Ureter (tissue), 1 donor: ENCODE measurements at places on chromosomes 1 and 21. TPM values are rescaled to one million over a fixed set of nuclear protein-coding genes. Genes with fewer than 3 reads are reported as not detected.

Gene CELF3
- not detected for total RNA-seq

Gene ADAMTS4
- total RNA-seq, result 42.6 TPM

DNA sequence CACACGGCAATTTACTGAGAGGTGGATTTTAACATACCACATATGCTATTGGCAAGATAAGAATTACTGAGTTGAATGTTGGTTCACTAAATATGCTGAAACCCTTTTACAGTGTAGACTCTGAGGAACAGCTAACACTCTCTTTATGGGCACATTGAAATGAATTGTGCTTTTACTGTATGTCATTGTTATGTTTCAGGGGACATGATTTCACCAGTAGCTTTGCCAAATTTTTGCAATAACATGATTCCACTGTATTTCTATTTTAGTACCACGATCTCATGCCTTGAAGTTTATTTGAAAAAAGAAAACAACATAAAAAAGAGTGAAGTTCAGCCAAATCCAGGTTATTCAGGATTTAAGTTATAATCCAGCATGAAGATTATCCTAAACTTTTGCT is 188.5 kb downstream of the HLX start:
- DNase-seq, result no peak

DNA sequence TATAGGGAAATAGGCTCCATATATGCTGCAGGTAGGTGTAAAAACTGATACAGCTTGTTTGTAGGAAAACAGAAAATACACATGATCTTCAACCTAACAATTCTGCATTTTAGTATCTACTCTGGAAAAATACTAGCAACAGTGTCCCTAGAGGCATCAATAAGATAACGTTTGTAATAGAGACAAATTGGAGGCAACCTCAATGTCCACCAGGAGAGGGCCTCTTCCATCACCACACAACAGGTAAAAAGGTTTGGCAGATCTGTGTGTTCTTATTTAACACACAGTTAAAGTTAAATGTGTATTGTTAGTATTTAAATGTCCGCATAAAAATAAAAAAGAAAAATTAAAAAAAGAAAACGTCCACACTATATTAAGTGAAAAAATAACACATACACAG is 5.4 kb downstream of the EIF2D start:
- DNase-seq, result no peak

- DNase-seq, result no peak
These were observed 82.3 kb upstream of the TIAM1 start for GRCh38 chr21:31426235-31426797.

GRCh38 chr1:88847643-88848042 is 43.7 kb downstream of the GTF2B start:
- no peak for DNase-seq

Gene SLC6A9
- 38.3 TPM for total RNA-seq

GRCh38 chr1:231207437-231207836 is 33.6 kb upstream of the GNPAT start:
- no peak for DNase-seq

DNA sequence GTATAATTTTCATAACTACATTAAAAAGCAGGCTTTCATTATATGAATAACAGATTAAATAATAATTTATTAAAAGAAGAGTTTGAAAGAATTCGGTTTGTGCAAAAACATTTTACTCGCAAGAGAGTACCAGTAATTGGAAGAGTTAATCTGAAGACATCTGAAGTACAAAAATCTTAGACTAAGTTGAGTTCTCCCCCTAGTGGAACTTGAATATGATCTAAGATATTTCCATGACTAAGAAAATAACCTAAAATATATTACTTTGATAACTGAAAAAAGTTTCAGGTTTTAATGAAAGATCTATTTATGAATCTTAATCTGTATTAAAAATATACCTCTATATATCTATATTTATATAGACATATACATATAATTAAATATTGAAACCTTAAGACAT is 112.5 kb upstream of the GFI1 start:
- DNase-seq, result no peak

DNA sequence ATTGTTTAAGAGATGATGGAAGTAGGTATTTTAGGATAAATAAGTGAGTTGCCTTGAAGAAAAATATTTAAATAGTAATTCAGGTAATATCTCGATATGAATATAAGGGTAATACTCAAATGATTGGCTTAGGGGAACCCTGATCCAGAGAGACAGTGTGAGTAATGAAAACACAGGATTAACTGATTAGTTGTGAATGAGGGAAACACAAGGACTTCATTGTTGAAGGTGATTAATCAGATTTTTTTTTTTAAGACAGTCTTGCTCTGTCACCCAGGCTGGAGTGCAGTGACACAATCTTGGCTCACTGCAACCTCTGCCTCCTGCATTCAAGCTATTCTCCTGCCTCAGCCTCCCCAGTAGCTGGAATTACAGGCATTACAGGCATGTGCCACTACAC is 12.7 kb downstream of the SLC25A33 start:
- DNase-seq, result no peak

- DNase-seq, result no peak
These were observed 24.0 kb downstream of the AGRN start for GRCh38 chr1:1043921-1044320.

- no peak for DNase-seq
These were observed 40.0 kb downstream of the MEF2D start for GRCh38 chr1:156460525-156460924.

- no peak for DNase-seq
These were observed 23.7 kb upstream of the SRRM1 start for GRCh38 chr1:24619376-24619775.

Gene FMO5
- 8.4 TPM for total RNA-seq

DNA sequence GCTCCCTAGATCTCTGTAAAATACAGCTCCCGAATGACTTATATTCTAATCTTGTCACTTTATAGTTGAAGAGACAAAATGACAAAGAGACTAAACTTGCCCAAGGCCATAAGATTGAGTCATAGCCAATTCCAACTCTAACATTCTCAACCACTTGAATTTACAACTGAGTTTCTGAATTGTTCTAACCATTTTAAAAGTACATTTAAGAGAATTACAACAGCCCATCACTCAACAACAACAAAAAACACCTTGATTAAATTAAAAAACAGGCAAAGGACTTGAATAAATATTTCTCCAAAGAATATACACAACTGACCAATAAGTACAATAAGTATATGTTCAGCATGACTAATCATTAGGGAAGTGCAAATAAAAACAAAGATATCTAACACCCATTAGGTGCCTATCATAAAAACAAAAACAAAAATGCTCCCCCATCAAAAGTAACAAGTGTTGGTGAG is 8.7 kb upstream of the ADCY10 start:
- no peak for DNase-seq

DNA sequence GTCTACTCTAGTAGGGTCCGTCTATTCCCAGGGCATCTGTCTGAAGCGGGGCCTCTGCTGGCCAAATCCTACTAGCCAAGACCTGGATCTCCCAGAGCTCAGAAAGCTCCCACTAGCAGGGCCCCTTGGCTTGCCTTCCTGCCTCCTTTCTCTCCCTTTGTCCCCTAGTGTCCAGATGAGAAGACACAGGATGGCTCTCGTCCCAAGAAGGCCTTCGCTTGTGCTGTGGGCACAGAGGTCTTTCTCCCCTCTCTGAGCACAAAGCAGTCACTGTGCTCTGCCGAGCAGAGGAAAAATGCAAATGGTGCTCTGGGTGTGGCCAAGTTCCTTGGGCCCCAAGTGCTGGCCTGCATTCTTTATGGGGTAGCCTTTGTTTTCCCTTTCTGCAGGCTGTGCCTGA is 13.0 kb upstream of the GPR137B start:
- DNase-seq, result no peak

DNA sequence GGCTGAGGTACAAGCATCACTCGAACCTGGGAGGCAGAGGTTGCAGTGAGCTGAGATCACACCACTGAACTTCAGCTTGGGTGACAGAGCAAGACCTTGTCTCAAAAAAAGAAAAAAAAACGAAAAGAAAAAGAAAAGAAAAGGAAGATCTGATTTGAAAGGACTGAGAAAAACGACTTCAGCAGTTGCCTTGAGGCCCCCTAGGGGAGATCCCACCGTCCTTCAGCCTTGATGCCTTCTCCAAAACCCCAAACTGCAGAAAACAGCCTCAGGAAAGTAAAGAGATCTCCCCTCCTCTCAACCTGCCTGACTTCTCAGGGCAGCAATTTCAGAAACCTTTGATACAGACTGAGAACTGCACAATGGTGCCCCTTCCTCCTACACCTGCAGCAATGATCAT is 50.9 kb upstream of the BCAR3 start:
- DNase-seq, result no peak

Gene ATP6V1G3
- not detected for total RNA-seq

DNA sequence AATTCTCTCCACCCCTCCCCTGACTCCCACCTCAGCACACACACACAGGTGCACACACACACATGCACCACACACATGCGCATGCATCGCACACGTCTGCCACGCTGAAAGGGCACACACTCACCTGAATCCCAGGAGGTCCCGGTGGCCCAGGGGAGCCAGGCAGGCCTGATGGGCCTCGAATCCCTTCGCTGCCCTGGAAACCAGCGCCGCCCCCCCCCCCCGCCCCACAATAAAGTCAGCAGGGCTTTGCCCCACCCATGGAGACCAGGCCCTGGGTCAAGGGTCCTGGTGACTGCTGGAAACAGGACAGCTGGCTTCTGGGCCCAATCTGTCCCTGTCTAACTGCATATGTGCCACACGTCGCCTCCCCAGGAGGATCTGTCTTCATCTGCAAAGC is 17.8 kb upstream of the PEF1 start:
- DNase-seq, result no peak

- DNase-seq, result no peak
These were observed 32.5 kb downstream of the KCNH1 start for GRCh38 chr1:211101481-211101880.

- no peak for DNase-seq
These were observed 380 bp downstream of the COL18A1 start for GRCh38 chr21:45405271-45405818.

Gene ZNF281
- 10.8 TPM for total RNA-seq

- no peak for DNase-seq
These were observed 3.8 kb downstream of the PTAFR start for GRCh38 chr1:28172713-28173150.

GRCh38 chr1:59692591-59692990 is 122.2 kb upstream of the HOOK1 start:
- DNase-seq, result no peak

DNA sequence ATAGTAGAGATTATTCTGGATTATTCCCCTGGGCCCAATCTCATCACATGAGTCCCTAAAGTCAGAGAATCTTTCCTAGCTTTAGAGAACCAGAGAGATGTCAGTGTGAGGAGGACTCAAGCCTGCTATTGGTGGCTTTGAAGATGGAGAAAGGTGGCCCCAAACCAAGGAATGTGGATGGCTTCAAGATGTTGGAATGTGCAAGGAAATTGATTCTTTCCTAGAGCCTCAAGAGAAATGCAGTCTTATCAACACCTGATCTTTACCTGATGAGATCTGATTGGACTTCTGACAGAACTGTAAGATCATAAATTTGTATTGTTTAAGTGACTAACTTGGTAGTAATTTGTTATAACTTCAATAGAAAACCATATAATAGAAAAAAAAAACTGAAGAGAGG is 51.0 kb downstream of the NME7 start:
- no peak for DNase-seq

- DNase-seq, result no peak
These were observed 243 bp downstream of the C1orf21 start for GRCh38 chr1:184387069-184387475.

Gene HSF2BP
- 2.0 TPM for total RNA-seq

GRCh38 chr21:42581336-42581992 is 67.8 kb downstream of the SLC37A1 start:
- no peak for DNase-seq

- DNase-seq, result no peak
These were observed 5.9 kb upstream of the CHAF1B start for GRCh38 chr21:36379251-36379650.

Gene TAL1
- total RNA-seq, result 3.2 TPM

GRCh38 chr1:205298191-205298994 is 23.2 kb downstream of the NUAK2 start:
- no peak for DNase-seq

Gene ERVH48-1
- not detected for total RNA-seq

Gene GNAT2
- total RNA-seq, result not detected

GRCh38 chr1:197092491-197093023 is 25.5 kb upstream of the F13B start:
- no peak for DNase-seq

Gene THEMIS2
- 10.7 TPM for total RNA-seq

- no peak for DNase-seq
These were observed 28.5 kb upstream of the PKP1 start for GRCh38 chr1:201254625-201255478.

DNA sequence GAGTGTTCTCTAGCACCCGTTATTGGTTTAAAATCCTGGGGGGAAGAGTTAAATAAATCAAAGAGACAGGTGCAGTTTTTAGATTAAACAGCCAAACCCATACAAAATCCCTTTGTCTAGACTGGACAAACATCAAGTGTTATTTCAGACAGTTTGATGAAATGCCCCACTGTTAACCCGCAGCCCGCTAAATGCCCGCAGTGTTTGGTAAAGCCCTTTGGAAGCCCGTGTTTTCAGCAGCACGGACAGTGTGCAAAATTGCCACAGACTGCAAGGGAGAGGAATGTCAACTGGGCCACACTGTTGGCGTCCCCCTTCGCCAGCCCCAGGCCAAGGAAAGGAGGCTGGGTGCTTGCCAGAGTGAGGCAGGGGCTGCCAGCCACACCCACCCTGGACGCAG is 26.6 kb downstream of the AJAP1 start:
- DNase-seq, result no peak

GRCh38 chr21:20721151-20721550 is 277.1 kb upstream of the NCAM2 start:
- DNase-seq, result no peak

- no peak for DNase-seq
These were observed 58.3 kb upstream of the FASLG start for GRCh38 chr1:172600615-172601014.

- no peak for DNase-seq
These were observed 111.6 kb upstream of the ZC3H12A start for GRCh38 chr1:37362594-37363385.

- no peak for DNase-seq
These were observed 80.8 kb downstream of the S1PR1 start for GRCh38 chr1:101317590-101317989.

Gene LHX8
- 0.21 TPM for total RNA-seq

DNA sequence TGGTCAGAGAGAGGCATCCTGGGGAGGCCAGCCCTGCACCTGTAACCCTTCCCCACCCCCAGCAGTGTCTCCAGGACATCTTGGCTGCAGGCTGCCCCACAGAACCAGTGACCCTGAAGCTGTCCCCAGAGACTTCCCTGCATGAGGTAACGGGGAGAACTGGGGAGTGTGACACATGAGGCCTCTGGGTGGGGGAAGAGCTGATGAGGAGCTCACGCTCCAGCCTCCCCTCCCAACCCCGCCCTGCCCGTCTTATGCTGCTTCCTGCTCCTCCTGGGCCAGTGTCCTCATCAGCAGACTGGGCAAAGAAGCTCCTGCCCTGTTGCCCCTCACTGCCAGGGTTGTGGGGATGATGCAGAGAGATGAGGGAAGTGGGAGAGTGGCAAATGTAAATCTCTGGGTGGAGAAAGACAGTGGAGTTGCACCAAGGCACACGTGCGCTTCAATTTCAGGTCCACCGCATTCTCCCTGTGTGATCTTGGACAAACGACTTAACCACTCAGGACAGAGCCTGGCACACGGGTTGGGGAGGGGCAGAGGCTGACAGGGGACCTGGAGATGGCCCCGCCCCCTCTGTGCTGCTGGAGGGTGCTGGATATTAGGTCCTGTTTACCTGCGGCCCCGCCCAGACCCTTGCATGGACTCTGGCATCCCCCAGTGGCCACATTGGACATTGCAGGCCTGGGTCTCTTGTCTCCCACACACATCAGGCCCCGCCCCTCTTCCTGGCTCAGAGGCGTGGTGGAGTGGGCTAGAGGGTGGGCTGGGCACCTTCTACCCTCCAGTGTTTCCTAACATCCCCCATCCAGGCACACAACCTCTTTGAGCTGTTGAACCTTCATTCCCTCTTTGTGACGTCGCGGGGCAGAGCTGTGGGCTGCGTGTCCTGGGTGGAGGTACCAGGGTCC is 12.3 kb downstream of the CLCNKB start:
- DNase-seq, result peak; percentile 87
